ENCODE measurements at places on chromosomes 13 and 19.

GRCh38 chr19:50720921-50721381, 1.3 kb upstream of the SHANK1 start:
- DNase-seq: peak; percentile 74

- DNase-seq: no peak
These were observed 4.1 kb downstream of the NTN5 start for GRCh38 chr19:48668761-48669160.

DNA sequence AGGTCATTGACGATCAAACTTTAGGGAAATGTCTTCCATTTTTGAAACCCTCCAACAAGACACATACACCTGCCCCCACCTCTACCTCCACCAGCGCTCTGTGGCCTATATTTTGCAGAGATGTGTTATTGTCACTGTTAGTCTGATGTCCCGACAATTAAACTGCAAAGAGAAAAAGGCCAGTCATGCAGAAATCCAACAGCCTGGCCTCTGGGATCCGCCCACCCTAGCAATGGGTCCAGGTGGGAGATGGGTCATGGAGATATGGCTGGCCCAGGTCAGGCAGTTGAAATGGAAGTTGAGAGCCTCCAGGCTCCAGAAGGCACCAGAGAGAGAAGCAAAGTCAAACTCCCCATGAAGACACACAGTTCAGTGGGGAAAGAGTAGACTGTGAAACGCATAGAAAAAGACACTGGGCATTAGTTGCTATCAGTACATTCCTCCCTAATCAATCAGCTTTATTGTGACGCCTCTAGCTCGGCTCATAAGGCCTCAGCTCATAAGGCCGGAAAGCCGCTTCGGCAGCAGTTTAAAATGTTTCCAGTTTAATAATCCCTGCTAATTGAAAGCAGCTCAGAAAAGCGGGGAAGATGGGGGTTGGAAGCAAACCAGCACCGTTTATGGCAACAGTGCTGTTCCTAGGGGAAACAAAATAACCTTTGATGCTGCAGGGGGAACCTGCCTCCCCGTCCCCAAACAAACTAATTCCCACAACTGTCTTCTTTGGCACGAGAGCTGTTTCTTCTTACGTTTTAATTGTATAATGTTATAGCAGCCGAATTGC, 239.7 kb upstream of the ZNF507 start:
- no peak for DNase-seq

- DNase-seq: peak; percentile 59
These were observed 49.9 kb downstream of the AP1M1 start for GRCh38 chr19:16247353-16248182.

GRCh38 chr19:18093439-18094161, 4.0 kb upstream of the MAST3 start:
- DNase-seq: no peak

DNA sequence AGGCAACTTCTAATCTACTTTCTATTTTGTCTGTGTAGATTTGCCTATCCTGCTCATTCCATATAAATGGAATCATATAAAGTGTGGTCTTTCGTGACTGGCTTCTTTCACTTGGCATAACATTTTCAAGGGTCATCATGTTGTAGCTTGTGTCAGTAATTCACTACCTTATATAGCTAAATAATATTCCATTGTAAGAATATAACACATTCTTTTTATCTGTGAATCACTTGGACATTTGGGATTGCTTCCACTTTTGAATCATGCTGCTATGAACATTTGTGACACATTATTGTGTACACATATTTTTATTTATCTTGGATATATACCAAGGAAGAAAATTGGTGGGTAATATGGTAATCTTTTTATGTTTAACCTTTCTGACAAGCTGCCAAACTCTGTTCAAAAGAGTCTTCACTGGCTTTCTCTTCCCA, 89.0 kb upstream of the CSNK1A1L start:
- DNase-seq: peak; percentile 76

GRCh38 chr19:23440791-23441190, 45.5 kb upstream of the ZNF91 start:
- no peak for DNase-seq

DNA sequence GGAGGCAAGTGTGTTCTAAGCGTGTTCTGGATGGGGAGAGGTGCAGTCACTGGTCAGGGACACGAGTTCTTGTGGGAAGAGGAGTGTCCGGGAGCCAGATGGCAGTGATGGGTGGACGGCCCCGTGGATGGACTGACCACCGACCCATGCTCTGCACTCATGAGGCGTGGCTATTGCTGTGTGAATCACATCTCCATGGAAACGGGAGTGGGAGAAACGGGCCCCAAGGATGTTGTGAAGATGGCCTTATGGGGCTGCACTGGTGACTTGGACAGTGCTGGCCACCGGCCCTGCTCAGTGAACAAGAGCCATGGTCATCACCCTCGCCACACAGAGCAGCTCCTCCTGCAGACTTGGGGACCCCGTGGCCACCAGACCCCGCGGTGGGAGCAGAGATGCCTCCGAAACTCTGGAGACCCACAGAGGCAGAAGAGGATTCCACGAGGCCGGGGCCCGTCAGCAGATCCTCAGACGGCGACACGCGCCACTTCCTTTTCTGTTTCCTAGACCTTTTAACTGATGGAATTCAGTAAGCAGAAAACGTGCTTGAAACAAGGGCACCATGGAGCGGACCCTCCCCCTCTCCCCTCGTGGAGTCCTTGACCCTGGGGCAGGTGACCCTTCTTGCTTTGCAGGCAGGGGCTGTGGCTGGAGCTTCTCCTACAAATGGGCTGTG, 47.5 kb downstream of the GAS6 start:
- DNase-seq: no peak

GRCh38 chr19:48496959-48497727, 14.5 kb downstream of the LMTK3 start:
- no peak for DNase-seq

- peak; percentile 83 for DNase-seq
These were observed 37.6 kb upstream of the NANOS3 start for GRCh38 chr19:13839130-13839937.

GRCh38 chr19:6679139-6679538, 9.2 kb upstream of the TNFSF14 start:
- DNase-seq: no peak

DNA sequence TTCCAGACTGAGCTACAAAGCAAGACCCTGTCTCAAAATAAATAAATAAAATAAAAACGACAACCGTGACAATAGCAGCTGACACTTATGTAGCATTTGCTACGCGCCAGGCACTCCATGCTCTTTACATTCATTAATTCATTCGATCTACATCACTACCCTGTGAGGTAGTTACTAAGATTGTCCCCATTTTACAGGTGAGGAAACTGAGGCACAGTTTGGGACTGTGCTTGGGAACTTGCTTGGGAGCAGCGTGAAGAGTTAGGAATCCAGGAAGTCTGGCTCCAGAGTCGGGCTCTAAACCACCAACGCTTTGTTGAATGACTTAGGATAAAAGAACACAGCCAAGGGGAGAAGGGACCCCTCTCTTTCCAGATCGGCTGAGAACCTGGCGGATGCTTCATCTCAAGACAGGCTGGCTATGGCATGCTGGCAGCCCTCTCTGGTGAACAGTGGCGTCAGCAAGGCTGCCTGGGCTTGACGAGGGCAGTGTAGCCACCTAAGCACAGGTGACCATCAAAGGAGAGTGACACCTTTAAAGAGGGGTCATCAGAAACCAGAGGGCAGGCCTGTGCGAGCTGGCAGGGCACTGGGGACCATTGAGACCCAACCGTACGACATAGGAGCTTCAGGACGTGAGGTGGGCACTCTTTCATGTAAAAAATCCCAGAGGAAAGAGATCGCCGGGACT, 591 bp downstream of the DOHH start:
- no peak for DNase-seq

DNA sequence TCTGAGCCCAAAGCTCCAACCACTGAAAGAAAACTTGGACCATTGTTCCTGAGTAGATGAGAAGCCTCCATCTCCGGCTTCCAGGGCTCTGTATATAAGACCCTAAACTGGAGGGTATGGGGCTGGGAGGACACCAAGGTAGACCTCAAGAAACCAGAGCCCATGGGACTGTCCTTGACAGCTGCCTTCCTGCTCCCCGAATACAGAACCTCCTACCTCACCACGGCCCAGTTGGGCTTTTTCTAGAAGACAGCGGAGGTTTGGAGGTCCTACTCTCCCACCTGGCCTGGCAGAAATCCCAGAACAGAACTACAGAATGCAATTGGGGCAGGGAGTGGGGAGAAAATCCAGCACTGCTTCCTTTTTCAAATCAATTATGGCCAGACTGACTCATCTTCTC, 177.3 kb upstream of the ZNF507 start:
- DNase-seq: no peak

DNA sequence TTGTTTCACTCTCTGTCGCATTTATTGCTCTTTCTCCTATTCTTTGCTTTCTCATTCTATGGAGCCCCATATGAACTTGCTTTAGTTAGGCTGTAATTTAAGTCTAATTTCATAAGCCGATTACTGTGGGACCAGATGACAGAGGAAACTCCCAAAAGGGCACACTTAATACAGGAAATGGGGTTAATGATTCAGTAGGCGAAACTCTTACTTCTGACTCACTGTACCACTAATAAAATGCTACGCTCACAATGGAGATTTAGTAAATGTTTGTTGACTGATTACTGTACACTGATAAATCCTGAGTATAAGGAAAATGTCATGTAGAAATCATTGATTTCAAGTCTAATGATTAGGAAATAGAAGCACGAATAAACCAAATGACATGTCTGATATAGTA, 276.4 kb downstream of the KLF5 start:
- DNase-seq: peak; percentile 62

DNA sequence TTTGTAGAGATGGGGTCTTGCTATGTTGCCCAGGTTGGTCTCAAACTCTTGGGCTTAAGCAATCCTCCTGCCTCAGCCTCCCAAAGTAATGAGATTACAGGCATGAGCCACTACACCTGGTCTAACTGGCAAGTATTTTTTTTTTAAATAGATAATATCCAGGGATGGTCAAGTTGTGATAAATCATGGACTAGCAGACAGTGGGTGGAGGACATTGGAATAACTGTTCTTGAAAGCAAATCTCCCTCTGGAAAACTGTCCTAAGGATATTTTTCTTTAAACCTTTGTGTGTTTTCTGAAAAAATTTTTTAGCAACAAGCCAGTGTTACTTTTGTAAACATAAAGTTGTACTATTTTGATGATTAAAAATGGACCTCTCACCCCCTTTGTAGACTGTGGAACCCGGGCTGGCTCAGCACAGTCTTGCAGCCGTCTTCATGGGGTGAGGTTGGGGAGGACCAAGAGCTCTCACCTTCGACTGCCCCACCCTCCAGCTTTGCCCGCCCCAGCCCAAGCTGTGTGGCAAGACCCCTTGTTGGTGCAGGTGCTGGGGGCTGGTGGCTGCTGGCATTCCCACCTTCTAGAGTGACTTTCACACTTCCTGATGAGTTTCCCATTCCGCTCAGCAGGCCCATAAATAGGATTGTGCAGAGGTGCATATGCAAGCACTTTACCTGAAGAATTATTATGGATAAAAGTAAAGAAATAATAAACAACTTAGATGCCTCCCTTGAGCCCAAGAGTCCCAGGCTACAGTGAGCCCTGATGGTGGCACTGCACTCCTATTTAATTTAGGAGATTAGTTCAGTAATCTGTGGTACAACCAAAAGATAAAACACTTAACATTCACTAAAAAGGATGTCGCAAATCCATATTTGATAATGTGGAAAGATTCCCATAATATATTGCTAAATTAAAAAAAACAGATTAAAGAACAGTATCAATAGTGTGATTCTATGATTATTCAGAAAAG, 107.3 kb downstream of the GADD45B start:
- peak; percentile 13 for DNase-seq

- no peak for DNase-seq
These were observed 41.0 kb downstream of the HS6ST3 start for GRCh38 chr13:96130818-96131340.

- DNase-seq: no peak
These were observed 51.6 kb downstream of the SACS start for GRCh38 chr13:23381866-23382265.

DNA sequence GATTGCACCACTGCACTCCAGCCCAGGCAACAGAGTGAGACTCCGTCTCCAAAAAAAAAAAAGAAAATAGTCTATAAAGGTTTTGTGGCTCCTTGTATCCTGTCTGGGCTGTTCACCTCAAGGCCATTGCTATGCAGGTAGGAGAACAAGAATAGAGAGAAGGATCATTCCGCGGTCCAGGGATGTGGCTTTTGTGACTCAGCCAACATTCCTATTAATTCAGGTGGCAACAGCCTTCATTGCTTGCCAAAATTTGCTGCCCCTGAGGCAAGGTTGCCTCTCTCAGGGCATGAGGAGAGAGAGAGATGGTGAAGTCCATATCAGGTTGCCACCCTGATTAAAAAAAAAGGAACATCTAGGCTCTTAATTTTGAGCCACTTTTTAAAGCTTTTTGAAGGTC, 8.0 kb downstream of the ZNF551 start:
- no peak for DNase-seq

DNA sequence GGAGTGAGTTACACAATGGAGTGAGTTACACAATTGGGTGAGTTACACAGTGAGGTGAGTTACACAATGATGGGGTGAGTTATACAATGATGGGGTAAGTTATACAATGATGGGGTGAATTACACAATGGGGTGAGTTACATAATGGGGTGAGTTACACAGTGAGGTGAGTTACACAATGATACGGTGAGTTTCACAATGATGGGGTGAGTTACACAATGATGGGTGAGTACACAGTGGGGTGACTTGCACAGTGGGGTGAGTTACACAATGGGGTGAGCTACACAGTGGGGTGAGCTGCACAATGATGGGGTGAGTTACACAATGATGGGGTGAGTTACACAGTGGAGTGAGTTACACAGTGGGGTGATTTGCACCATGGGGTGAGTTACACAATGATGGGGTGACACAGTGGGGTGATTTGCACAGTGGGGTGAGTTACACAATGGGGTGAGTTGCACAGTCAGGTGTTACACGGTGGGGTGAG, 52.5 kb upstream of the GAS6 start:
- DNase-seq: peak; percentile 89

GRCh38 chr19:50741179-50741933, 18.2 kb downstream of the CLEC11A start:
- DNase-seq: no peak

DNA sequence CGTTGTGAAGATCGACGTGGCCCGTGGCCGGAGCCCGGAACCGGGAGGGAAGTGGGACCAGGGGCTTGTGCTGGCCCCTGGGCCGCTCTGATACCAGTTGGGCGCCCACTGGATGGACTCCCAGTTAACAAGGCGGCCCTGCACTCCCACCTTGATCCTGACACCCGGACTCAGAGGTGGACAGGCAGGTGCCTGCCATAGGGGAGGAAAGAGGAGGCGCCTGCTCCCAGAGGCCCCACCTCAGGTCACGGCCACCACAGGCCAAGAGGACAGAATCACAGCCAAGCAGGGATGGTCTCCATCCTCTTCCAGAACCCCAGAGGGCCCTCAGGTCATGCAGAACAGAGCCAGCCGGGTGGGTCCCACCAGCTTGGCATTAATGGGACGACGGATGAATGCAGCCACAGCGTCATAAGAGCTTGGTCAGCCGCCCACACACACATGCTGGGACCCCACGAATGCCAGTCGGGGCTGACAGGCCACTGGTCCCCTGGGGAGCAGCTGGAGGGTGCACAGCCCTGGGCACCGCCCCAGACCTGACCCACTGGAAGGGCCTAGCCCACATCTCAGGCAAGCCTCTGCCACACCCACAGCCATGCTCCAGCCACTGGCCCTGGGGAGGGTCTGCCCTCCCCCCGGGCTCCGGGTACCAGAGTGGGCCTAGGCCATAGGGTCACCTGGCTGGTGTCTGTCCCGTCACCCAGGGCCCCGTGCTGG, 9.6 kb upstream of the KLF16 start:
- no peak for DNase-seq

GRCh38 chr13:110382229-110382628, 75.1 kb downstream of the COL4A2 start:
- peak; percentile 70 for DNase-seq

GRCh38 chr19:56360841-56361240, 32.5 kb downstream of the ZNF582 start:
- DNase-seq: no peak

All from AG10803 (cell line).